Tibial nerve (tissue), 4 donors: ENCODE measurements at places on chromosomes 2 and 18.
A peak's percentile ranks its signal among the peaks of the same experiment; 100 is the strongest.

DNA sequence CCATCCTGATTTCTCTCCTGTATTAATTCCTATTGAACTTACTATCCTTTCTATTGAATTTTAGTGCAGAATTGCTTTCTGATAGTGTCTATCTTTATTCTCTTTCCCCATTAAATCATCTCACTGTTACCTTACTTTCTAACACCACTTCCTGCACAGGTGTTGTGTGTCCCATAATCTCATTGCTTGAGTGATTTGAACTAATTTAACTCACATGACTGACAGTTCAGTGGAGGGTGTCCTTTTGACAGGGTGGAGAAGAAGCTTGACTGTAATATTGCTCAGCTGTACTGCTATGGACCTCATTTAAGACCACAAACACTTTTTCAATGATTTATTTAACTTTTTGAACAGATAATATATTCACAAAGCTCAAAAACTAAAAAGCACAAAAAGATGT lies 211.8 kb downstream of the NRXN1 start:
- no peak overlapping the region for H3K4me3 ChIP-seq
- no peak for DNase-seq
- no peaks in the 10 kb centered on the region for H3K27me3 ChIP-seq
- H3K27ac ChIP-seq: no peak overlapping the region
- H3K4me1 ChIP-seq: no peaks in the 10 kb centered on the region

DNA sequence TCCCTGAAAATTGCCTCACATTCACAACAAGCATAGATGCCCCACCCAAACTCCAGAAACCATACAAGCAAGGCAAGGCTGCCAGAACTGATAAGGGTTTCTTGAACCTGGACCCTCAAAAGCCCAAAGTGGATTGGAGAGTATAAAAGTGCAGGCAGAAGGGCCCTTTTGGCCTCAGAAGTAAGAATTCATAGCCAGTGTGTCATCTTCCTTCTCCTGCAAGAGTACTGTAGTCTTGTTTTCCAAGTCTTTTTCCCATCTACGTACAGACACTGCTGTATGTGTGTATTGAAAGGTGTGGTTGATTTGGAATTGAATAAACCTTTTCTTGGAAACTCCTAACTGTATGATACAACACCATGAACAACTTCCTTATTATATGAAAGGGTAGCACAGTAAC lies 46.8 kb downstream of the ZC3H15 start:
- no peaks in the 10 kb centered on the region for H3K36me3 ChIP-seq
- H3K27ac ChIP-seq: peak overlapping the region; percentile 46
- H3K4me3 ChIP-seq: no peak overlapping the region
- no peak for DNase-seq
- H3K4me1 ChIP-seq: peaks cover 37% of the 10 kb centered on the region

GRCh38 chr18:33802955-33803354 lies 224.9 kb downstream of the ASXL3 start:
- H3K36me3 ChIP-seq: no peaks in the 10 kb centered on the region
- H3K27ac ChIP-seq: no peak overlapping the region
- H3K4me1 ChIP-seq: no peaks in the 10 kb centered on the region
- H3K27me3 ChIP-seq: no peaks in the 10 kb centered on the region
- no peak overlapping the region for H3K4me3 ChIP-seq
- DNase-seq: no peak

DNA sequence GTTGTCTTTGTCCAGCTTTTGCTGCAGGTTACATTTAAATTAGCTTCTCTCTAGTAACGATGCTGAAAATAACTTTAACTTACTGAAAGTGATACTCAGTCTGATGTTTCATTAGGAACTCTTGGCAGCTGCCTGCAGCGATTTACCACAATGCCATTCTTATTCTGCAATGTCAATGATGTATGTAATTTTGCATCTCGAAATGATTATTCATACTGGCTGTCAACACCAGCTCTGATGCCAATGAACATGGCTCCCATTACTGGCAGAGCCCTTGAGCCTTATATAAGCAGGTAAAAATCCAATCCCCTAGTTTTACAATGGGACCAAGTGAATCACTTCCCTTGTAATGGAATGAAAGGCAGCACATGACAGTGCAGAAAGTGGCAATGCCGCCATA lies 16.3 kb upstream of the MFF start:
- no peaks in the 10 kb centered on the region for H3K4me1 ChIP-seq
- H3K27me3 ChIP-seq: no peaks in the 10 kb centered on the region
- DNase-seq: no peak
